ENCODE measurements at places on chromosomes 12 and 14.

DNA sequence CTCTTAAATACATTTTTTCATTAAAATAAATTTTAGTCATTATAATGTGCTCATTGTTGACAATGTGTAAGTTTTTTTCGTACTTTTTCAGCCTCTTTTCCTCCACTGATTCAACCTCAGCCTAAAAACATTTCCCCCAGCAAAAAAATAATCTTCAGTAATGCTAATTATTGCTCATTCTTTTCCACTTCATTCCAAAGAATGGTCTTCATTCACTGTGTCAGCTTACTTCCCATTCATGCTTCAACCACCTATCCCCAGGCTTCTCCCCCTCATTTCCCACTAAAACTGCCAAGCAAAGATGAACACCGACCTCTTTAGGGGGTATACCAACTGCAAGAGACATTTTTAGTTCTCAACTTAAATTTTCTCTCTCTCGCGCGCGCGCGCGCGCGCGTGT, 2.7 kb upstream of the IPO8 start:
- DNase-seq = no peak

- no peak for DNase-seq
Measured at GRCh38 chr12:125249066-125249824, 184.0 kb downstream of the AACS start.

DNA sequence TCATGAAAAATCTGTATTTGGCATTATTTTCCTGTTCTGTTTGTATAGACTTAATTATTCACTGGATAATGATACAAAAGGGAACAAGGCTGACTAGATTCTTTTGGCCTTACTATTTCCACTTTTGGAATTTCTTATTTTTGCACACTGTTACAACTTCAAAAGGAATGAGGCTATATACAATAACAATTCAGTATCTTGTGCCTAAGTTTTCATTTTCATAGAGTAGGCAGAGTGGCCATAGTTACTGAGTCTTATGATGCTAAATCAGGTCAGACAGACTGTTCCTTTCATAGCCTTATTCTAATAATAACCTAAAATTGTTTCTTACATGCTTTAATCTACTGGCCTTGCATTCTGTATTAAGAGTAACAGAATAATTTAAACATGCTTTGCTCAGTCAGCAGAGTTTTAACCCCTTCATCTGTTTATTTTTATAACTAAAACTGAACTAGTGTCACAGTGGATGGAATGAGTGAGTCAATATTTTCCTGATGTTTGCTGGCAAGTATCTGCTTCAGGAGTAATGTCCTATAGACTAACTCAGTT, 10.5 kb downstream of the TTC8 start:
- no peak for DNase-seq

DNA sequence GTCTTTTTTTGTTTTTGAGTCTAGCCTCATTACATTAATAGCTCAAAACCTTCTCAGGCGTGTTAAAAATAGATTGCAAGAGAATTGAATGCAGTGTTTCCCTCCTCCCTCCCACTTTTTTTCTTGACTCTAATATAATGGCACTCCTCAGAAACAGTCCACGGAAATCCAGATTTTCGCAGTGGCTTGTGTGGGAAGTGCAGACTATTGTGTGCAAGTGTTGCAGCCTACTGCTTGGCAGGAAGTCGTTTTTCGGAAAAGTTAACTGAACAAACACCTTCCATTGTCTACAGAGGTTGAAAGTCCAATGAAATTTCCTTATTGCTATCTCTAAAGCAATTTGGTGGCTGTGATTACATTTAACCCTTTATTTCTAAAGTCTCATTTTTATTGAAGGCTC, 147.9 kb upstream of the E2F7 start:
- DNase-seq = no peak

DNA sequence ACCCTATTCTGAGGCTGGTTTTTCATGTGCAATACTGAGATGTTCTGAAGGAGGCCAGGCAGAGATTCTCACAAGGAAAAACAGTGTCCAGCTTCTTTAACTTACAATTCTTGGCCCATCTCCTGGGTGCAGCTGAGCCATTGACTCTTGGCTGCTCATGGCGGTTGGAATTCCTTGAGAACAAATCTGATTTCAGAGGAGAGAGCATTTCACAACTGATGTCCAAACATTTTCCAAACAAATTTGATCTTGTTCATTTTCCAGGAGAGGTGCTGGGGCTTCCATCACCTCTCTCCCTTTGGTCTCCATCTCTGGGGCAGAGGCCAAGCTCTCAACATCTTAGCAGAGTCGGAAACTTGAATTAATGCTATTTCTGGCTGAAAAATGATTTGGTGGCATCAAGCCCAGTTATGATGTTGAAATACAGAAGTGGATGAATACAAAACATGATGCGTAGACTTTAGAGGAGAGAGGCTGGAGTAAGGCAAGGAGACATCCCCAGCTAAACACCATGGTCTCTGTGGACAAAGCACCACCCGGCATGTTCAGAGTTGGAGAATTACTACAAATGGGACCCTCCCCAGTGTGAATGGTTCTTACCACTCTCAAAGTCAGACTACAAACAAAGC, 593.0 kb downstream of the VRK1 start:
- no peak for DNase-seq

DNA sequence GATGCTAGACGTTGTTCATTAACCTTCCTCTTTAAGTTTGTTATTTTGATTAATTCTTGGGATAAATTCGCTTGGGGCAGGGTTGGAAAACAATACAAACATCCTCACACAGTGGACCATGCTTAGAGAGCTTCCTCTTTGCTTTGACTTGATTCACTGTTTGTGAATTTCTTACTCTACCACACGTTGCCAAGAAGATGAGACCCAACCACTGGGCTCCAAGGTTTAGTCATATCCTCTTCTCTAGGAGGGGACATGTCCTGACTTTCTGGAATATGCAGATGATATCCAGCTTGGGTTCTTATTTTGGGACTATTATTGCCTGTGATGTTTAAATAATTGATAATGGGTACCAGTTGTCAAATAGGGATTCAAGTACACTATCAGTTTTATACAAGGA, 428.2 kb downstream of the ATP23 start:
- DNase-seq = no peak
